ENCODE measurements at places on chromosomes 3 and 15.
A peak's percentile ranks its signal among the peaks of the same experiment; 100 is the strongest.

- DNase-seq: peak; percentile 79
These were observed at the start of gene RASGRP1 for GRCh38 chr15:38564557-38565286. Gene RASGRP1 (minus strand): TSS chr15:38564814. CDS start chr15:38564628, 186 bp downstream.

- DNase-seq: no peak
These were observed 375 bp upstream of the MYZAP start for GRCh38 chr15:57591237-57591821.

- no peak for DNase-seq
These were observed 247.8 kb upstream of the PEX5L start for GRCh38 chr3:180284331-180285110.

- DNase-seq: peak; percentile 94
These were observed at the start of gene SLC25A38 for GRCh38 chr3:39383045-39383880. Gene SLC25A38 (plus strand): TSS chr3:39383370. CDS start chr3:39383725, 355 bp downstream.

DNA sequence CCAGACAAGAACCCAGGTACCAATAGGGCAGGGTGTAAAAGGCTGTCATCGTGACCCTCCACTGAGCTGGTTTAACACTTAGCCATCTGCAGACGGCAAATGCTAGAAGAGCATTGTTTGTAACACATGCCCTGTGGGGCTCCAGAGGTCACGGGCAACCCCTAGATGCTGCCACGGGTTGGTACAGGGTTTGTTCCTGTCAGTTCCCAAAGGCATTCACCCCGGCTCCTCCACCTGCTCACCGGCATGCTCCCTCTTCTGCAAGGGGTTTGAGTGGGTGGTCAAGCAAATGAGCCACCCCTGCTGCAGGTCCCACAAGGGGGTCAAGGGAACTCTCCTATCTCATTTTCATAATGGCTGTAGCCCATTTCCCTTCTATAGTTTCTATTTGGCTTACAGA is 229.3 kb downstream of the ZPLD1 start:
- no peak for DNase-seq

DNA sequence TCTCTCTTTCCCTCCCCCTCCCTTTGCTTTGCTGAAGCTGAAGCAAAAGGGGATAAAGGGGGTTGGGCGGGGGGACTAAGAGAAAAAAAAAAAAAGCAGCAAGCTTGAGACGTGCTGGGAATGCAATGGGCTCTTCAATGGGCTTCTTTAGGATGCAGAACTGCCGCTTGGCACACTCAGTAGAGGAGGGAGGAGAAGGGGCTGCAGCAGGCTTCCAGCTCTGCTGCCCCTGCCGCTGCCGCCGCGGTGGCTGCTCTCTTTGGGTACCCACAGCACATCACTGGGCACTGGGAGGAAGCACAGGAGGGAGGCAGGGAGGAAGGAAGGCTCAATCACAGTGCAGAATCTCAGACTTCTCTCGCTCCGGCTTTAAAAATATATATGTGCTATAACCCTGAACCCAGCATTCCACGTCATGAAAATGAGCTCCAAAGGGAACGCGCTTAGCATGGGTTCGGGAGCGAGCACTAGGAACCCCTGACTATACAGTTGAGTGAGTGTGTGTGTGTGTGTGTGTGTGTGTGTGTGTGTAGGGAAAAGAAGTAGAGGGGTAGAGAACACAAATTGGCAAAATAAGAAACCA is 3.5 kb downstream of the SLITRK3 start:
- DNase-seq: no peak

- DNase-seq: no peak
These were observed 276.6 kb upstream of the ZPLD1 start for GRCh38 chr3:102158080-102158740.

- no peak for DNase-seq
These were observed 14.5 kb downstream of the RNF111 start for GRCh38 chr15:59001946-59002345.

- no peak for DNase-seq
These were observed 22.9 kb downstream of the BBX start for GRCh38 chr3:107545680-107546120.

DNA sequence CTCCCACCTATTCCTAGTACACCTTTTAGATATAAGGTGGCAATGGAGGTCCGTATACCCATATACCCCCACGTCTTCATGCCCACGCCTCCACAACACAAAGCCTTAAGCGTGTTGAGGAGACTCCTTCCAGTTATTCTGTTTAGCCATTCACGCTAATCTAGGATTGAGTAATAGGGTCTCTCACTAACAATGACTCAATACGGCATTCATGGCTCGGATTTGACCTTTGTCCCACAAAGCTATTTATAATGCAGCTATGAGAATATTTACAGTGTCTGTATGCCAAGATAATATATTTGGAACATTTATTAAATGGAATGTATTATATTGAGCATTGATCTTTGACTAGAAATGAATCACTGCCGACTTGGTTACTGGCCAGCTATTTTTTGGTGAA is 215.8 kb downstream of the KCNH8 start:
- no peak for DNase-seq

DNA sequence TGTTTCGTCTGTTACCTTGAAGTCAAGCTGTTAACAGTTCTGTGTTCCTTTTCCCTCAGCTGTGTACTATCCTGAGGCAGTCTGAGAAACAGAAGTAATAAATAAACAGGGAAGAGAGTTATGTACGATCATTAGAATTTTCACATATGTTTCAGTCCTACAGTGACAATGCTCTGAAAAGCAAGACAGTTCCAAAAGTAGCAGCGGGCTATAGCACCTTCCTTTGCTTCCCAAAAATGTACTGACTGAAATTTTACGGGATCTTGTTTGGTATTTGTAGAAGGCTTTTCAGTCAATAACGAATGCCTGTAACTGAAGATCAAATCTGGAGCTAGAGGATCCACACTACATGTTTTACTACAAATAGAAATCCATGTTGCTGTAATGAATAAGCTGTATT is 428.1 kb downstream of the PYDC2 start:
- DNase-seq: no peak

DNA sequence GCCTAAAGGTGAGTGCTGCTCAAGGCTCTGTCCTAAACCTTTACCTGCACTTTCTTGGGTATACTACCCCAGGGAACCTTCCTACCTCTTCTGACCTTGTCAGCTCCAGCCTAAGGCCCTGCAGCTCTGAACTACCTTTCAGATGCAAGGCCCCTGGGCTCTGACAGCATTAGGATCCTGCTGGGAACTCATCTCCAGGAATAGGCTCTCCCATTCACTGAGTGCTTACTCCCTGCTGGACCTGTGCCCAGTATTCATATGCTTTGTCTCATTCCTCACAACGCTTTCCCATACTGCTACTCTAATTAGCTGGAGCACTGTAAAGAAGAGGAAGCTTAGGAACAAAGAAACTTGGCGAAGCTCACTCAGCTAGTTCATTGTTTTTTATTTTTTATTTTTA is 53.8 kb upstream of the RAB6B start:
- no peak for DNase-seq

- DNase-seq: peak; percentile 46
These were observed 1.4 kb downstream of the IGF1R start for GRCh38 chr15:98649472-98650416.

GRCh38 chr15:59087731-59088130 is 17.2 kb upstream of the CCNB2 start:
- no peak for DNase-seq

GRCh38 chr3:124691599-124691998 is 38.7 kb upstream of the UMPS start:
- DNase-seq: no peak

DNA sequence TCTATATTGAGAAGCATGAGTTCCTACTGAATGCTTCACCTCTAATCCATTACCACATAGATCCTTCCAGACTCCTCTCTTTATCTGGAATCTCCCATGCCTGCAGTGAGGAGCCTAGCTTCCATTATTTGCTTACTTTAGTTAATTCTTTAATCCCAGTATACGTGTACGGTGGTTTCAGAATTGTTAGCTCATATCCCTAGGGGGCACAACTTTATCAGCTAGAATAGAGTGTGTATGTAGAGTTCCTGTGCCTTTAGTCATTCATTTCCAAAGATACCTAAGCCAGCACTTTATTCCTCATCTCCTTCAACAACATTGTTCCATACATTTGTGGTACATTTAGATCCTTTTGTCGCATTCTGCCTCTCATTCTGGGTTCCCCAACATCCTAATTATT is 226.0 kb downstream of the TJP1 start:
- no peak for DNase-seq

DNA sequence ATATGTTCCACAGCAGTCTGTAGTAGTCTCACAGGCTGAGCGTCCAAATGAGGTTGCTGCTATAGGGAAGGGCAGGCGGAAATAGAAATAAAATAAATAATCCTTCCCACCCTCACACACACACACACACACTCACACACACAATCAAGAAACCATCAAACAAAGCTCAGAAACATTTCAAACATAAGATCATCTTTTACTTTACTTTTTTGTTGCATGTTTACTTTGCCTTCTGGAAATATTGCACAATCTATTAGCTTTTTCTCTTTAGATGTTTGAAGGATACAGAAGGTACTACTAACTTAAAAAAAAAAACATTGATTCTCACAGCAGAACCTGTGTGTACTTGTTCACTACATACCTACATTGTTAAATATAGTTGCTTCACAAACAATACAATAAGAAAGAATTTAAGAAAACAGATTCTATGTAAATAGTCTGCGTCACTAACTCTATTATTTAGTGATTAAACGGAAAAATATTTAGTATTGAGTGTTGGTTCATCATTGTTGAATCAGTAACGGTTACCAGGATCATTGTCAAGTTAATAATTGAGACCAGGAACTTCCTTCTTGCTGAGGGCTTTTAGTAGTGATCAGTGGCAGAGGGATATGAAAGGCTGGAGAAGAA is 20.5 kb downstream of the ALCAM start:
- no peak for DNase-seq

- no peak for DNase-seq
These were observed 37.1 kb downstream of the SEC22C start for GRCh38 chr3:42544492-42545283.

DNA sequence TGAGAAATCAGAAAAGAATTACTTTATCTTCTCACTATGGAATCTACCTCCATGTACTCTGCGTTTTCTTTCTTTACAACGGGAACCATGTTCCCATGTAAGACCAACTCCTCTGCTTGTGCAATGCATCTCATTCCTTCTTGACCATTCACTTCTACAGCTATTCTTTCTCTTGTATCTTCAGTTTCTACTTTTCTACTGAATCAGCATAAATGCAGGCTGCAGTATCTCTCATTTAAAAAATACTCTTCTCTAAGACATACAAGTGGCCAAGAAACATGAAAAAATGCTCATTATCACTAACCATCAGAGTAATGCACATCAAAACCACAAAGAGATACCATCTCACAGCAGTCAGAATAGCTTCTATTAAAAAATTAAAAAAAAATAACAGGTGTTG is 74.1 kb upstream of the NANOGP8 start:
- no peak for DNase-seq

GRCh38 chr3:155282385-155283091 is 10.9 kb downstream of the STRIT1 start:
- no peak for DNase-seq

GRCh38 chr15:97576929-97577645 is 383.4 kb upstream of the ARRDC4 start:
- DNase-seq: no peak

DNA sequence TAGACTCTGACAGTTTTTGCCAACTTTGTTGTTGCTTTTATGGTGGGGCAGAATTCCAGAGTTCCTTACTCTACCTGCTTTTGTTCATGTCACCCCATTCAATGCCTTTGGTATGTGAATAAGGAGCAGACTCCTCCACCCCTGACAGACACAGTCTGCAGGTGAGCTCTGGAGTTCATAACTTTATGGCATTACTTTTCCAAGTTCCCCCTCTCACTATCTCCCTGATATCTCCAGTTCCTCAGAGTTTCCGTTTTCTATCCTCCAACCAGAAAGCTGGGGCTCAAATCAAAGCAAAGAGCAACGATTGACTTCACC is 23.1 kb upstream of the MTMR10 start:
- no peak for DNase-seq

DNA sequence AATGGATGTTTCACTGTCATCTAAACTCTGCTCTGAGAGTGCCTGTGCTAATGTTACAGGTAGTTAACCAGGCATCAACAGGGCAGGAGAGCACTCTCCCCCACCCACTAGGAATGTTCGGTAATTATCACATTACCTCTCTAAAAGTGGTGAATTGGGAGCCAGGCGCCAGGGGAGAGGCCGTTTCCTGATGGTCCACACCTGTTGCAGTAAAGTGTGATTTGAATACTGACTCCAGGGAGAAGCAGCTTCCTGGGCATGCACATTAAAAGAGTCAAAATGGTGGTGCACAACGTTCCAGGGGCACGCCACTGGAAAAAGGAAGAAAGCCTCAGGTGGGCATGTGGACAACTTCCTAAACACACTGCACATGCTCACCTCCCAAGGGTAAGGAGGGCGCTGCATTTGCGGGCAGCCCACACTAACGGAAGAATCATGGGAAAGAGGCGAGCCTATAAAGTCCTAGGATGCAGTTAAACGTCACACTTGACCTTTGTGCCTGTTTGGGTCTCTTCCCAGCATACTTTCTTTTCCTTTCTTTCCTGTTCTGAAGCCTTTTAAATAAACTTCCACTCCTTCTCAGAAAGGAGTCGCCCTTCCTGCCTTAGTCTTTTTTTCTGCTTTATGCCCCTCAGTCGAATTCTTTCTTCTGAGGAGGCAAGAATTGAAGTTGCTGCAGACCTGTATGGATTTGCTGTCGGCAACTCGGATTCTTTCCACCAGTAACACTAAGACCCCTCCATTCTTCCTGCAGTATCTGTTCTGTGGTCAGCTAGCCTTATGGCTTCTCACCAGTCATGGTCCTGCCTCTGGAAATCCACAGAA is 28.9 kb upstream of the GPD1L start:
- no peak for DNase-seq

GRCh38 chr3:184466413-184466960 is 86.6 kb downstream of the CHRD start:
- no peak for DNase-seq

DNA sequence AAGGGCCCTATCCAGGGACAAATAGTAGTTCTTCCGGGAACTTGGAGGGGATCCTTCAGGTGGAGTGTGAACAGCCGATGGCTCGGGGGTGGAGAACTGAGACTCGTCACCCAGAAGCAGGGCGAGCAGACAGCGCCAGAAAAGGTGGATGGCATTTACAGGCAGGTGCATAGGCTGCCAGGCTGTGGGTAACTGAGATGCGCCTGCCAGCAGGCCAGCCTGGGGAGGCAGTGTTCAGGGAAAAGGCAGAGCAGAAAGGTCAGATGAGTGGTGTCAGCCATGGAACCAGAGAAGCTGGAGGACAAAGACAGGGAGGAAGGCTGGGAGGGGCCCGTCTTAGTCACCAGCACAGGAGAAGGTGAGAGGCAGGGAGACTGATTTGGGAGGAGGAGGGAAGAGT is 53.0 kb upstream of the SEC22A start:
- no peak for DNase-seq

DNA sequence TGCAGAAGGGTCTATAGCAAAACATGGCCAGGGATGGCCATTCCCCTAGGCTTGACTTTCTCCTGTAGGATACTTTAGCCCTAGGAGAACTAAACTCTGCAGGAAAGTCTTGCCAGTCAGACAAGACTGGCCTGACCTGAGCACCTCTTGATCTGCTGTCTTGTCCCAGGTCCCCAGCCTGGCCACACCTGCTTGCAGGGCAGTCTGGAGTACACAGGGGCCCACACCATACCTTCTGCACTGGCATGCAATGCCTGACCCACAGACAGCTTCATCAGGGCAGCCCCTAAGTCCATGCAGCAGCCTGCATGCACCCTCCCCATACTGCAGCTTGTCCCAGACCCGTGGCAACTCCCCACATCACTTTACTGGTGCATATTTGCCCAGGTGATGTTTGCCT is 204.6 kb downstream of the LRRC3B start:
- DNase-seq: no peak

GRCh38 chr15:67103869-67104268 is 38.5 kb downstream of the SMAD3 start:
- DNase-seq: no peak

Measured in CD4-positive, CD25-positive, alpha-beta regulatory T cell (primary cell).